Stimulated activated naive CD4-positive, alpha-beta T cell treated with Interleukin-2 at 50 U/mL for 16 hours (primary cell): ENCODE measurements at places on chromosomes 1 and 21.

DNA sequence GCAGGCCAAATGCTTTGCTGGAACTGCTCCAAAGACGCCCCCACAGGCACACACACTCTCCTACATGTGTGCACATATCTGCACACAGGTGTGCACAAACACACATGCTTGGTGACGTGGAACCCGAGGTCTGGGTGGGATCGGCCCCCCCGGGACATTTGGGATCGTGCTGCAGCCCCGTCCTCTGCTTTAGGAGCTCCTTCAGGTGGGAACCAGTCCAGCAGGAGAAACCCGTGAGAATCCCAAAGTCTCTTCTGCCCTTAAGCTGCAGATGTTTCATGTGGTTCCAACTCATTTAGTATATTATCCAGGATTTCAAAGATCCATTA lies 38.6 kb downstream of the UBE2G2 start:
- no peak for DNase-seq

GRCh38 chr21:46540087-46540710 lies 64.7 kb downstream of the S100B start:
- DNase-seq = no peak

- DNase-seq = no peak
These were observed 113.0 kb downstream of the ETS2 start for GRCh38 chr21:38918607-38919346.

DNA sequence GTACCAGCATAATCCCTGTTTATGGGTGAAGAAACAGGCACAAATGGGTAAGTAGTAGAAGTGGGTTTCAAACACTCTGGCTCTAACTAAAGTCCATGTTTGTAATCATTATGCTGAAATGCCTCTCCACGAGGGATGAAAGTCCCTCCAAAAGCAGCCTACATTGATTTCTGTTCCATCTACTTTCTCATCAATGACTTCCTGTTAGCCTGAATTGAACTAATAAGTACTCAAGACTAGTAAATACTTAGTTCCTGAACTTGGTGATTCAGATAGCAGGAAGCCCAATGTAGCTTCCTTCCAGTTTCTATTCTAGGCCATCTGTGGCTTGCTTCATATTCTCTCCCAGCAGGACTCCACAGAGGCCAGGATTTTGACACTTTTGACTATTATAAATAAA lies 11.3 kb upstream of the BACH1 start:
- DNase-seq = no peak

DNA sequence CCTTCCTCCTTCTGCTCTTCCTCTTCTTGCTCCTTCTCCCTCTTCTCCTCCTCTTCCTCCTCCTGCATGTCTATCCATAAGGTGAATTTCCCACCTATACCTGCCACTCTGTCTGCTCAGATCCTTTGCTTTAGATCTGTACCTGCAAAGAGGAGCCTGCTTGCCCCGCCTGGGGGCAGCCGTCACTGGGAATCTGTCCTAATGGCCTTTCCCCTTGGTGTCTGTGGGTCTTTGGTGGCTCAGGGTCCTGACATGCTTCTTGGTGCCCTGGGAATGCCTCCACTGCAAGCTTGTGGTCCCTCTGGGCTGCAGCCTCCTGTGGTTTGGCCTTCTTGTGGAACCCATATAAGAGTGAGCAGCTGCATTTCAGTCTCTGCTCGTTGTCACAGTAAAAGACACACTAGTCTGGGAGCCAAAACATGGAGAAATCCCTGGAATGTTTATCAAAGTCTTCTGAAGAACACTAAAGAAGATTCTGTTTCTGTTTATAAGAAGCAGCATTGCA lies 79.5 kb upstream of the CSF3R start:
- DNase-seq = no peak

- no peak for DNase-seq
These were observed 98.9 kb upstream of the DPYD start for GRCh38 chr1:98019747-98020146.

GRCh38 chr1:217449370-217449769 lies 181.5 kb downstream of the GPATCH2 start:
- DNase-seq = no peak

GRCh38 chr1:159442428-159442827 lies 2.9 kb downstream of the OR10J1 start:
- DNase-seq = no peak

GRCh38 chr1:21189906-21190500 lies 13.3 kb upstream of the EIF4G3 start:
- DNase-seq = no peak

DNA sequence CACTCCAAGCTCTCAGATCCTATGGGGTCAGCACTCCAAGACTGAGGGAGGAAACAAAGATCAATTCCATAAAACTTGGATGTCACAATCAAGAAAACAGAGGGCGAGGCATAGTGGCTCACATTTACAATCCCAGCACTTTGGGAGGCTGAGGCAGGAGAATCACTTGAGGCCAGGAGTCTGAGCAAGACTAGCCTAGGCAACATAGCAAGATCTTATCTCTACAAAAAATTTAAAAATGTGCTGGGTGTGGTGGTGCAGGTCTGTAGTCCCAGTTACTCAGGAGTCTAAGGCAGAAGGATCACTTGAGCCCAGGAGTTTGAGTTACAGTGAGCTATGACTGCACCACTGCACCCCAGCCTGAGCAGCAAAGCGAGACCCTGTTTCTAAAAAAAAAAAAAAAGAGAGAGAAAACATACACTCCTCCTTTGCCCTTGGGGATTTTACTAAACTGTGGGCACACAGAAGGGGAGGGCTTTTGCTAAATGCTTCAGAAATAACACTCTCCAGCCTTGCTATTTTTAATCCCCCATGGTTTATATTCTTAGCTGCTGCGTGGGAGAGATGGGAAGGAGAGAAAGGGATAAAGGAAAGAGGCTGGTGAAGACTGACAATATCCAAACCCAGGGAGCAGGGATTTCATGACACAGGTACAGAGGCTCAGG lies 18.1 kb downstream of the ARHGEF2 start:
- DNase-seq = no peak

DNA sequence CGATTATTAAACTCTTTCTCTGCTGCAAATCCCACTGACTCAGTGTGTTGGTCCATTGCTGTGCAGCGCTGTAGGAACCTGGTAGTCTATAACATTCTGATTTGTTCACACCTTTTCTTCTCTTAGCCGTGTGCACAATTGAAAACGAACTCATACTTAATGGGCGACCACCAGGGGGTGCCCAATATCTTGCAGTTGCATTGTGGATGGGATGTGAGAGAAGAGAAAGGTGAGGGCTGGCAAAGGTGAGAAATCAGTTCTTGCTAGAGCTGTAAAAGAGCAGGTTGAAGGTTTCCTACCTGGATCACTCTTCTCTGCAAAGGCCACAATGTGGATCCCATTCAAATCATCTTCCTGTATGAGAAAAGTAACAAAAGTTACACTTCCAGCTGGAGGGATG lies 51.0 kb downstream of the CASQ2 start:
- DNase-seq = no peak

DNA sequence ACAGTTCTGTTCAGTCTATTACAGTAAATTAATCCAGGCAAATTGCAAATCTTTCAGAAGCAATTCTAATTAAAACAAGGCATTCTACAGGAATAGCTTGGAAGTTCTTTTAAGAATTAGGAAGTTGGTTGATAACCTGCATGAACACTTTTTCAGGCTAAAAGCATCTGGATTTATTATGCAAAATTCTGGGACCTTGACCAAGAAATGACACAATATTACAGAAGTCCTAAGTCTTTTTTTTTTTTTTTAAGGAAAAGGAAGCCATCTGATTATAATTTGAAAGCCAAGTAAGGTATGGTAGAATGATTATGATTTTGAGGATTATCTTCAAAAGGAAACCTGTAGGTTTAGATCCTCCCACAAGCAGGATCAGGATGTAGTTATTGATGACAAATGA lies 74.7 kb upstream of the KCNK2 start:
- DNase-seq = no peak

- DNase-seq = no peak
These were observed 121.2 kb downstream of the ACBD6 start for GRCh38 chr1:180381184-180381580.

GRCh38 chr1:201421041-201421440 lies 489 bp downstream of the TNNI1 start:
- no peak for DNase-seq

GRCh38 chr1:6260961-6261614 lies at the start of gene GPR153:
TSS of gene GPR153 (minus strand) at chr1:6261098. CDS start at chr1:6254905, 6,193 bp downstream.
- DNase-seq = peak; percentile 49

DNA sequence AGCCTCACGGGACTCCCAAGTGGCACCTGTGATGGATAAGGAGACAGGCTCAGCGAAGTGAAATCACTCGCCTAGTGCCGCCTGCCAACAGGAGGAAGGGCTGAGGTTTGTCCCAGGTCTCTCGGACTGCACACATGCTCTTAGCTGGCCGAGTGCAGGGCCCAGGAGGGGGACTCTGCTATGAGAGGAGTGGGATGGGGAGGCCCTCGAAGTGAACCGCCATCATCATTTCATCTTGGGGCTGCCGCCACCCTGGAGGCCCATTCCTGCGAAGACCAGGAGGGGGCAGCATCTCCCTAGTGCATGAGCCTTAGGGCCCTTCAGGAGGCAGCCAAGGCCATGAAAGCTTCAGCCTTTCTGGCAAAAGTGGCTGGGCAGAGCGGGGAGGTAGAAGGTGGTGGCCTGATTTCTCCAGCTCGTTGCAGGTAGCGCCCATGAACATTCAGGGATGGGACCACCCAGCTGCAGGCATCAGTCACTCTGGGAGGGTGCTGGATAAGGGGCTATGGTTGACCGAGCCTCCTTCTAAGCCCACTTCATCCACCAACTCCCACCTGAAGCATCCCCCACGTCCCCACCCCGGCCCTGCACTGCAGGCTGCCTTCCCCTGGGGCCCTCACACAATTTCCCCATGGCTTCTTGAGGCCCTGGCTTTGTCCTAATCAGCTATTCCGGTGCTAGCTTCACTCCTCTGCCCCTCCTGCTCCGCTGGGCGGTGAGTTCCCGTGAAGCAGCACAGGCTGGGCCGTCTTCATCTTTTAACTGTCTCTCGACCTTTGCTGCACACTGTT lies 17.2 kb upstream of the RASSF5 start:
- peak; percentile 70 for DNase-seq

DNA sequence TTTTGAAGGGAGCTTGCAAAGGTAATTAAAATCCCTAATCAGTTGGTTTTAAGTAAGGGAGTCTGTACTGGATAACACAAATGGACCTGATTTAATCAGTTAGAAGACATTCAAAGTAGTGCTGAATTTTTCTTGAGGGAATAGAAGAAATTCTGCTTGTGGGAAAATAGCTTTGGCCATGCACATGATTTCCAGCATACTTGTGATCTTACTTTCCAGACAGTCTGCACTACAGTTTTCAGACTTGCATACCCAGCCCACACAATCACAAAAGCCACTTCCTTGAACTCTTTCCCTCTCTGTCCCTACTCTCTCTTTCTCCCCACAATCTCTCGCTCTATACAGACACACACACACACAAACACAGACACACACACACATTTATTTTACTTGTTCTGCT lies 852.1 kb downstream of the PLA2G4A start:
- DNase-seq = no peak

- no peak for DNase-seq
These were observed 583 bp upstream of the CACHD1 start for GRCh38 chr1:64469116-64469976.

GRCh38 chr1:110098222-110099026 lies 13.8 kb upstream of the UBL4B start:
- DNase-seq = no peak

GRCh38 chr1:20266141-20266540 lies 24.5 kb upstream of the VWA5B1 start:
- DNase-seq = no peak

DNA sequence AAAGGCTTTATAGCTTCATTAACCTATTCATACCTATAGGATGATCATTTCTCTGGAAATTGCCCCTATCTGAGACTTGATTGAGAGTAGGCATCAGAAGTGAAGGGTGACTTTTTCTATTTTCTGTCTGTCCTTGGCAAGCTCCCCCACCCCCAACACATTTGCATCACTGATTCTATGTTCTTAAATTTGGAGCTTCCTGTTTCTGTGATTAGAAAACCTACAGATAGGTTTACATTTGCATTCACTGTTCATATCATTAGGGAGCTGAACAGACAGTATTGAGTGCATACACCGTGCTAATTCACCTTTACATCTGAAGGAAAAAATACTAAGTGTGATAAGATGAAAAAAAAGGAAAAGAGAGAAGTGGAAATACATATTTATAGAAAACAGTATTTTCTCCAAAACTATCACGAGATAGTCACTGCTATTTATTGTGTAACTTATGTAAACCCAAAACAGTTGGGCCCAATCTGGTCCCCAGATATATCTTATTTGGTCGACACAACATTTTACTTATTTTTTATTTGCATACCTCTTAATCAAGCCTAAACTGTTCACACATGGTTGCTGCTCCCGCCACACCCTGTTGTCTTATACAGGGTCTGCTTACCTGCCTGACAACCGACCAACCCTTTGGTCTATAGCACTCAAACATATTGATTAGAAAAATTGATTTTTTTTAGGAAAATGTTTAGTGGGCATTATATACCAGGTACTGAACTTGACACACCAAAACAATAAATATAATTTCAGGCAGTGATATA lies 218.8 kb downstream of the NTNG1 start:
- no peak for DNase-seq

DNA sequence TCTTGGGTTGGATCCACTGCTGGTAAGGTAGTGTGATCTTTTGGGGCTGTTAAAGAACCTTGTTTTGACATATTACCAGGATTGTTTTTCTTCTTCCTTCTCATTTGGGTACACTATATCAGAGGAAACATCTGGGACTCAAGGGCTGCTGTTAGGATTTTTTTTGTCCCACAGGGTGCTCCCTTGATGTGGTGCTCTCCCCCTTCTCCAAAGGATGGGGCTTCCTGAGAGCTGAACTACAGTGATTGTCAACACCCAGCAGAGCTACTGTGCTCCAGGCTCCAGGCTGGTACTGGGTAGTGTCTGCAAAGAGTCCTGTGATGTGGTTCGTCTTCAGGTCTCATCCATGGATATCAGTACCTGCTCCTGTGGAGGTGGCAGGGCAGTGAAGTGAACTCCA lies 20.6 kb downstream of the IFI16 start:
- DNase-seq = no peak

DNA sequence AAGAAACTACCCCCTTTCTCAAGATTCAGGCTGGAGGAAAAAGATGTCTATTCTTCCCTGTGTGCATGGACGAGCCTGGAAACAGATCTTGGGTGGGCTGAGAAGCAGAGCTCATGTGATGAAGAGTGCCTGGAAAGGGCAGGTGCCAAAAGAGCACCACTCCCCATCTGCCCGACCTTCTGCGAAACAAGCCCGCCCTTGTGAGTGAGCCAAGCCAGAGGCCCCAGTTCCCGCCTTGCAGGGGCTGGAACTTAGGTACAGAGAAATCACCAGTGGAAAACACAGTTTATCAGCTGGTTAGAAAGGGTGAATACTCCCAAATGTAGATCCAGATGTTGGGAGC lies 26.7 kb upstream of the A3GALT2 start:
- no peak for DNase-seq
